ENCODE measurements at places on chromosomes 6 and 20.

DNA sequence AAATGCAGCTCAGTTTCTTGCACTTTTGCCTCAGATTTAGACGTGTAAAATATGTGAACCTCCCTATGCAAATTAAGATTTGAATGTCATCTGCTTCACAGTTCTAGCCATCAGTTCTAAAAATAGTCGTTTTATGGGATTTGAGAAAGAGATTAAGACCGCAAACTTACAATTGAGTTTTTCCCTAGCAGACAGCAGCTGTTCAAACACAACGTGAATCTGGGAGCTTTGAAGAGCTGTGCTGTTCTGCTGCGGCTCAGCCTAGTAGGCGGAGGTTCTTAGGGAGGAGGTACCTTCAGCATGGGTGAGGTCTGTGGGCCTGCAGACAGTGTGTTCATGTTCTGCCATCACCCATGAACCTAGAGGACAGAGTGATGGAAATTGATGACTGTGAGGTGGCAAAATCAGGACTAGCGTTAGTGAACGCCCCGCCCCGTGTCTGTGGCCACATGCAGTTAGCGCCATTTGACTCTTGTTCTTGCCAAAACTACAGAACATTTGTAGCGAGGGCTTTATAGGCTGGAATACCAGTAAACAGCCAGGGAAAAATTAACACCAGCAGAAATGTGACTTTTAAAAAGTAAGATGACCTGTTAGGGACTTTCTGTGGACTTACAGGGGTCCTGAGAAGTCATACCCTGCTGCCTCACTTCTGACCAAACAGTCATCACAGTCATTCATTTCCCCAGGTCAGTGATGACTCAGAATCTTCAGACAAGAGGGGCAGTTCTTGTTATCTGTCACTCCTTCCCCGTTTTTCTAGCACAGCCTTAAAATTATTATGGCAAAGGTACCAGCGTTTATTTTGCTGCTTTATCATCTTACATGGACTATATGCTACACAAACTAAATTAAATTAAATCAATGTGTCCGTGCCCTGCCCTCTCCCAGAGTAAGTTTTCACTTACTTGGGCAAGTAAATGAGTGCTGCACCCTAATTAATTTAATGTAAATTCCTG lies 84.3 kb upstream of the TMEM181 start:
- DNase-seq, result no peak

DNA sequence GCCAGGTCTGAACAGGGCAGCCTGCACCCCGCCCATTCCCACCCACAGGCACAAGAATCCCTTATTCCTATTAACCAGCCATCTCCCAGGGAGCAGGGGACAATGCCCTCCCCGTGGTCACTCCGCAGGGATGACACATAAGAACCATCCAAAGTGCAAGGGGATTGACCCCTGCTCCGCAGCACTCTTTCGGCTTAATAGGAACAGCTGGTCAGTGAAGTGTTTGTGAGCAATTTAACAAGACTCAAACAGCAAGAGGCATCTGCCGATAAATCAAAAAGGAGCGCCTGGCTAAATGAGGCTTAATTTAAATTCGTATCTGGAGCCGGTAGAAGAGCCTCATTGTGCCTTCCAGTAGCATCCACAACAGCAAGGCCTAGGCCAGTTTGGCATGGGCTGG lies 389.4 kb downstream of the RNGTT start:
- no peak for DNase-seq

DNA sequence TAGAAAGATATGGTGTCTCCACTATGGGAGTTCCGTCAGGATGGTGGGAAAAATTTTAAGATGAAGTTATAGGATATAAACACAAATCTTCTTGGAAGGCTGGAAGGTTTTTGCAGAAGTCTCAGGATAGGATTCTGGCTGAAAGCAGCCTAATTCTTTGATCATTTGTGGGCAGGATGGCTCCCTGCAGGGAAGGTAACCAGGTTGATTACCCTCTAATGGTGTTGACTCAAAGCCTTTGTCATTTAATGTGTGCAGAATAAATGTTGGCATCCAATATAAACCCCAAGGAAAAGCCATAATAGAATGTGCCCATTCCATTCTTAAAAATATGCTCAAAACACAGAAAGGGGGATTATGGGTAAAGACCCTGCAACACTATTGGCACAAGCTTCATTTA lies 204.3 kb downstream of the EPM2A start:
- DNase-seq, result no peak

GRCh38 chr6:138689849-138690248 lies 83.7 kb upstream of the CCDC28A start:
- DNase-seq, result no peak

- no peak for DNase-seq
These were observed 23.6 kb upstream of the RIPOR2 start for GRCh38 chr6:24959319-24959718.

- DNase-seq, result no peak
These were observed 9.4 kb downstream of the MMP9 start for GRCh38 chr20:46018112-46018511.

GRCh38 chr6:4636191-4636880 lies 139.9 kb upstream of the CDYL start:
- DNase-seq, result no peak

DNA sequence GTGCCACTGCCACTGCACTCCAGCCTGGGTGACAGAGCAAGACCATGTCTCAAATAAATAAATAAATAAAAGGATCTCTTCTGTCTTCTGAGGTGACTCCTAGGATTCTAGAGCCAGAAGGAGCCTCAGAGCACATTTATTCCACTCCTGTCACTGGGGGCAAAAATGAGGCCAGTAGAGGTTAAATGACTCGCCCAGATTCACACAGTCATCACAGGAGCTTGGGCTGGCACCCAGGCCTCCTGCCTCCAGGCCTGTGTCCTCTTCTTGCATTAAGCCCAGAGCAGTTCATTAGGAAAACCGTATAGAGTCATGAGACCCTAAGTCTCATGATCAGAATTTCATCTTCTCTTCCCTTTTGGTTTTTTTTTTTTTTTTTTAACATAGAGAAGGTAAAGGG lies 243.3 kb downstream of the NRN1 start:
- DNase-seq, result no peak

DNA sequence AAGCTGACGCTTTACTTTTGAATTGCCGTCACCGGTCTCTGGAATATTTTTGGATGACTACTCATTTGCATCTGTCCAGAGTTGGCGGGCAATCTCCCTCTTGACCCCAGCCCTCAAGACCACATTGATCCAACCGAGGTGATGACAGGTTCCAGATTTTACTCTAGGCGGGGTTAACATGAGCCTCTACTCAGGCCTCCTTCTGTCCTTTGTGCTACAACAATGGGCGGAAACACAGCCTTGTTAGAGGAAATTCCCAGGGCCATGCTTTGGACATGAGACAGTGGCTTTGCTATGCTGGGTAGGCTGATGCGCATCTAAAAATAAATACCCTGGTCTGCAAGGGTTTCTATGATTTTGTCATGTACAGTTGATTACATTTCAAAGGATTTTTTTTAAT lies 27.0 kb upstream of the ADGRF5 start:
- DNase-seq, result no peak

- DNase-seq, result no peak
These were observed 7.4 kb upstream of the IGF2R start for GRCh38 chr6:159961528-159961927.

GRCh38 chr20:34579979-34580940 lies 21.7 kb downstream of the MAP1LC3A start:
- DNase-seq, result no peak

DNA sequence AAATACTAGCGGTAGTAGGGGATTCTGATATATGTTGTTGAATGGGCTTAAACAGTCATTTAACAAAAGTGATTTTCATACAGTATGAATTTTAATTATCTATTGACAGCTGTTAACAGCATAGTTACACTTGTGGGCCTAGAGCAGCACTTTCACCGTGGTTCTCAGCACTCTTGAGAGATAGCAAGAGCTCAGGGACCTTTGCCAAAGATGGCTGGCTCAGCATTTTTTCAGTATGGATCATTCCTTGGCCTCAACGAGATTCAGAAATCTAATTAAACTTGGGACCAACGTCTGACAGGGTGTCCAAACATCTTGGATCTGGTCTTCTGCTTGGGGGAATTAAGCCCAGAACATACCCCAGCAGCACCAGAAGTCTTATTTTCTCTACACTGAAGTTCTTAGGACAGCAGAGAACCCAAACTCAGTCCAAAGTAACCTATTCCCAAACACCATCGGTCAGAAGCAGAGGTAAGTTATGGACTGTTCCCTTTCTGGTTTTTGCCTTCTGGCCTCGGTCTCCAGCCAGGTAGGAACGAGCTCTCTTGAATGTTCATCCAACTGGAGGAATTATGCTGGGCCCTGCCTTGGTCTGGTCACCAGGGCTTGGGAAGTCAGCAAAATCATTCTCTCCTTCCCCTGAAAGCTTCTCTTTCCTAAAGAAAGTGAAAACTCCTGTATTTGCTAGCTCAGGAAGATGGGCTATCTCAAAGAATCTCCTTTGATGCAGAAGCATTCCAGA lies 25.7 kb downstream of the PRPH2 start:
- DNase-seq, result no peak

DNA sequence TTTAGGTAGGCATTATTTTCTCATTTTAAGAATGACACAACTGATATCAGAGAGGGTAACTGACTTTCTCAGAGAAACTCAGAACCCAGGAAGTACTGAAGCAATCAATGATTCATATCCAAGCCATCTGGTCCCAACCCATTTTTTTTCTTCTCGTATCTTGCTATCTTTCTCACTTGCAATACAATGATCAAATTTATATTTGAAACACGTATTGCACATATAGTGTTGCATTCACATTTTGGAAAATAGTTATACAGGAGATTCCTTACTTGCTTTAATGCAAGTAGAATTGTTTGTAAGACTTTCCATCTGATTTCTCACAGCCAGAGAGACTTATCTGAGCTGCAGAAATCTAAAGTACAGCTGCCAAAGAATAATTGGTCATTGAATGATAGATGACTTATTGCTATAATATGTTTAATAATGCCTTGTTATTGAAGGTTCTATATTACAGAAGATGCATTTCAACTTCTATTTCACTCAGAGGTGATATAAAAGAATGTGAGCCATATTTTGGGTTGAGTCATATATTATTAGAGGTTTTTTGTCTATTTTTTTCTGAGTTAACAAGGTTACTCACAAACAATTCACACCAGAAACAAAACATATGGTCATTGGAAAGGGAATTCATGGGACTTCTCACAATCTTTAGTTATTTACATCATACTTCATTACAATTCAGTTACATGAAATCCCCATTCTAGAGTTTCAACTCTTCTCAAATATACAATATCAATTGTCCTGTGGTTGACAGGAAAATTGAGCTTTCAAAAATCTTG lies 337.5 kb upstream of the CITED2 start:
- DNase-seq, result no peak

- DNase-seq, result no peak
These were observed 80.8 kb downstream of the RCAN2 start for GRCh38 chr6:46410334-46410953.

- no peak for DNase-seq
These were observed 153.8 kb downstream of the CEBPB start for GRCh38 chr20:50344232-50345071.

DNA sequence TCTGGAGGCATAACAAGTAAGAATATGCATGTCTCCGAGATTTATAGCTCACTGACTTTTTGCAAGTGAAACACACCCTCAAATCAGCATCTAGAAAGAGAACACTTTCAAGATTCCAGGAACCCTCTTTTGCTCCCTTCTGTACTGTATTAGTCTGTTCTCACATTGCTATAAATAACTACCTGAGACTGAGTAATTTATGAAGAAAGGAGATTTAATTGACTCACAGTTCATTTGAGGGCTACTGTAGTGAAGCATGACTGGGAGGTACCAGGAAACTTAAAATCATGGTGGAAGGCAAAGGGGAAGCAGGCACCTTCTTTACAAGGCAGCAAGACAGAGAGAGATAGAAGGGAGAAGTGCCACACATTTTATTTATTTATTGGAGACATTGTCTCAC lies 269.9 kb downstream of the UTRN start:
- no peak for DNase-seq

DNA sequence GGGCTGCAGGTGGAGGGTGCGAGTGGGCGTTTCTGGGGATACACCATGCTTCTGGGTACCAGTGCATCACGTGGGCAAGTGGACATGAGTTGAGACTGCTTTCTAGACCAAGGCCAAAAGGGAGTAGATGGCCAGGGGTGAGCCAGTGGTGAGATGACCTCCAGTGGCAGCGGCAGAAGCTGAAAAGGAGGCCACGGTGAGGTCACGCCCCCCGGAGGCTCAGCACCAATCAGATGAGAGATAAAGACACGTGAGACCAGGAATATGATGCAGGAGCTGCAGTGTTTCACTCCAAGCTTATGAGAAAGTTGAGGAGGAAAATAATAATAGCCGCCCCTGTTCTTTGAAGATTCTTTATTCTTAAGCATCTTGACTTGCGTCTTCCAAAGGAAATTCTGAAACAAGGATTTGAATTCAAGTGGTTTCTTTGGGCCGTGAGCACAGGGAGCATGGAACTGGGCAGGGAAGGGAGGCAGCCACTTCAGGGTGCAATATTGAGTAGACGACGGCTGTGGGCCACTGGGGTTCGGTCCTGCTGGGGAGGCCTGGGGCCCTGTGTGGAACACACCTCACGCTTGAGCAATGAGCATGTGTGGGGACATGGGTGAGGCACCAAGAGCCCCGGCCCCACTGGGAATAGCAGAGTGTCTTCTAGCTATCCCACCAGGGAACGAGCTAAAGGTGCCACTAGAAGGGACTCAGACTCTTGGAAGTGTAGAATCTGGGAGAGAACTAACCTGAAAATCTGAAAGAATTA lies 156.7 kb upstream of the LRFN2 start:
- DNase-seq, result no peak

- no peak for DNase-seq
These were observed 17.2 kb upstream of the MAS1L start for GRCh38 chr6:29504961-29505360.

GRCh38 chr6:157629220-157629619 lies 193.8 kb upstream of the SNX9 start:
- no peak for DNase-seq

DNA sequence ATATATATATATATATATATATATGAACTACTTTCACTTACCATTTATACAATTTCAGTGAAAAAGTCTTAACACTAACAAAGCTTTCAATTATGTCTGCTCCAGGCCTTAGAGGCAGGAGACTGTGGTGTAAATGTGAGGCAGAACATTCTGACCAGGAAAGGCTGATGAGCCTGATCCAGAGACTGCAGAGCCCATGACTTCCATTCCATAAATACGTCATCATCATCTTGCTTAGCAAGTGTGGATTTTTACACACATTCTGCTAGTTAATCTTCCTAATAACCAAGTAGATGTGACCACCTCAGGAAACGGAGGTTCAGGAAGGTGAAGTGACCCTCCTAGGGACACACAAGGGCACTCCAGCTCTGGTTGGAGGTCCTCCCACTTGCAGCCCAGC lies 14.9 kb downstream of the TRERF1 start:
- DNase-seq, result no peak

GRCh38 chr20:51221791-51222408 lies 199.0 kb upstream of the KCNG1 start:
- DNase-seq, result no peak

- DNase-seq, result no peak
These were observed 363.5 kb downstream of the ESR1 start for GRCh38 chr6:152170702-152171667.

- DNase-seq, result no peak
These were observed 22.6 kb downstream of the MAS1 start for GRCh38 chr6:159913375-159913774.
